Foreskin keratinocyte (primary cell): ENCODE measurements at places on chromosomes 2 and 18. TPM values are rescaled to one million over a fixed set of nuclear protein-coding genes. Genes with fewer than 3 reads are reported as not detected.

- no peak for DNase-seq
These were observed 383.1 kb downstream of the GALR1 start for GRCh38 chr18:77632758-77633157.

Gene SULT1C4
- total RNA-seq: not detected in 2 replicates

GRCh38 chr2:211982162-211982561 lies 556.4 kb downstream of the ERBB4 start:
- no peak for DNase-seq

Gene CTNNA2
- not detected in 2 replicates for total RNA-seq

Gene FAM237A
- not detected in 2 replicates for total RNA-seq

- DNase-seq: no peak
These were observed 64.4 kb downstream of the INPP5D start for GRCh38 chr2:233124421-233125080.

Gene PIEZO2
- not detected in 2 replicates for total RNA-seq
